ENCODE measurements at places on chromosomes 13 and 19. TPM values are rescaled to one million over a fixed set of nuclear protein-coding genes. Genes with fewer than 3 reads are reported as not detected.

PABPC3 gene
- polyA plus RNA-seq: 1.7 TPM

LENG9 gene
- polyA plus RNA-seq: 1.7 TPM

DIAPH3 gene
- 16.9 TPM for polyA plus RNA-seq

LHB gene
- 0.38 TPM for polyA plus RNA-seq

PSG11 gene
- polyA plus RNA-seq: not detected

F2RL3 gene
- polyA plus RNA-seq: 0.81 TPM

ZNF442 gene
- polyA plus RNA-seq: 6.9 TPM
